Kidney epithelial cell (primary cell): ENCODE measurements at places on chromosomes 13 and 19. TPM values are rescaled to one million over a fixed set of nuclear protein-coding genes. Genes with fewer than 3 reads are reported as not detected.

GRCh38 chr19:2213799-2214198 is 22.3 kb downstream of the PLEKHJ1 start:
- no peak for DNase-seq

The VWA8 gene
- total RNA-seq = 14.6 and 16.8 TPM in 2 replicates

DNA sequence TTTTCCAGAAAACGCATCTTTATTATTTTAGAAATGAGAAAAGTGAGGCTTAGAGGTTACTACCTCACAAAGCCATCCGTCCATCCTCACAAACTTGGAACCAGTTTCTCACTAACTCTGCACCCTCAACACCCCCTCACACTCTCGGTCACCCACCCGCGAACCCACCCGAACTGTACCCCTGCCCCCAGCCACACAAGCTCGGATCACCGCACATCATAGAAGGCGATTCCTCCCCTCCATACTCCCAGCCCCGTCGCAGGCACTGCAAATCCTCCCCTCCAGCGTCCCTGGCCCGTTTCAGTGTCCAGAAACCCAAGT is 238 bp downstream of the ZNF260 start:
- no peak for DNase-seq

DNA sequence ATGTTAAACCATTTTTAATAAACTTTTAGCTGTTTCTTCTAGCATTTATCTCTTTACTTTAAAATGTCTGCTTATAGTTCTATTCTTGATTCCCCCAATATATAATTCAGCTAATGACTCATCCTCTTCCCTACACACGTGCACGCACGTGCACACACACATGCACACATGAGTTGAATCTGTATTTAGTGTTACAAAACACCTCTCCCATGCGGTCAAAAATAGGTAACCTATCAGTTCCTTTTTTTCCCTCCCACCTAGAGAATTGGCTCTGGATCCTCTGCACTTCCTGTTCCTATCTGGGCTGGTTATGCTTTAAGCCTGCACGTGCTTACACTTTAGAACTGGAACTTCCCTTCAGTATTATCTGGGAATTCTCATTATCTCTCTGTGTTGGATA is 144.1 kb downstream of the PAN3 start:
- DNase-seq = peak; percentile 1

GRCh38 chr19:50327461-50328223 is 1.5 kb downstream of the KCNC3 start:
- no peak for DNase-seq

DNA sequence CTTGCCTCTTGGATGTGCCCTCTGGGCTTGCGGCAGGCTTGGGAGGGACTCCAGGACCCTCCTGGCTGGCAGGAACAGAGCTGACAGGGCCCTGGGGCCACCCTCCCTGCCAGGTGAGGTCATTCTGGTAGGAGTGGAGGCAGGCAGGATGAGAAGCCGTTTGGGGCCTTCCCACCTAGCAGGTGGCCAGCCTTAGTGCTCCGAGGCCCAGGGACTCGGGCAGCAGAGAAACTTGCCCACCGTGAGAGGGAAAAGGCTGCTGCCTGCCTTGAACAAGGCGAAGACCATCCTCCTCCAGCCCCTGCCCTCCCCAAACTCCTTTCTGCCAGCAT is 8.5 kb downstream of the RFX1 start:
- no peak for DNase-seq

The RNF225 gene
- total RNA-seq = not detected in 2 replicates

GRCh38 chr13:32317716-32318465 is 2.6 kb downstream of the BRCA2 start:
- no peak for DNase-seq

DNA sequence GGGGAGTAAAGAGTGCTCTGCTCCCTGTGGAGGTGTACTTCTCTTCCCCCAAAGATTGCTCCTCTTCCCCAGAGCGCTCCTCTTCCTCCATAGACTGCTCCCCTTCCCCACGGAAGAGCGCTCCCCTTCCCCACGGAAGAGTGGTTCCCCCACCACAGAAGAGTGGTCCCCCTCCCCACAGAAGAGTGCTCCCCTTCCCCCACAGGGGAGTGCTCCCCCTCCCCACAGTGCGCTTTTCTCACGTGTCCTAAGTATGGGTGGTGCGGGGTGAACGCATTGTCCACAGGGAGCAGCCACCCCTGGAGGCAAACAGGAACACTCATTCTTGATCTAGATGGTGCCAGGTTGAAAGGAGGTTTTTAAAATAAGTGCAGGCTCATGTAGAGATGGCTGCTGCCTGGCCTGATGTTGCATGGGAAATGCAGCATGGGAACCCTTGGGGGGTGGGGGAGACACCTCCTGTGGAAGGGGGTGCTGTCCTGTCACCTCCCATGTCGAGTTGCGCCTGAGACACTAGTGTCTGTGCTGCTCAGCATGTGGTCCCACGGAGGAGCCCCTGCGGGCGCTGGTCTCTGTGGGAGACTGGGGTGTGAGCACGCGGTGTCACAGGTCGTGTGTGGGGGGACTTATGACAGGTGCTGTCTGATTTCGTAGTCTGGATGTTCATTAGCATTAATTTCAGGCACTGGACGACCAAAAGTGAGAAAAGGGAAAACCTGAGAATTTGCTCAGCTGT is 52.2 kb downstream of the ATP11A start:
- DNase-seq = no peak

- DNase-seq = no peak
Measured at GRCh38 chr19:1312767-1313694, 27.4 kb downstream of the EFNA2 start.
